ENCODE measurements at places on chromosomes 6 and 20.

DNA sequence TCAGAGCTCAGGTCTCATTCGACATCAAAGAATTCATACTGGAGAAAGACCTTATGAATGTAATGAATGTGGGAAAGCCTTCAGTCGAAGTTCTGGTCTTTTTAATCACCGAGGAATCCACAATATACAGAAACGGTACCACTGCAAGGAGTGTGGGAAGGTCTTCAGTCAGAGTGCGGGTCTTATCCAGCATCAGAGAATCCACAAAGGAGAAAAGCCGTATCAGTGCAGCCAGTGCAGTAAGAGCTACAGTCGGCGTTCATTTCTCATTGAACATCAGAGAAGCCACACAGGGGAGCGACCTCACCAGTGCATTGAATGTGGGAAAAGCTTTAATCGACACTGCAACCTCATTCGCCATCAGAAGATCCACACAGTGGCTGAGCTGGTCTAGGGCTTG lies 7.7 kb downstream of the ZSCAN9 start:
- DNase-seq = no peak

DNA sequence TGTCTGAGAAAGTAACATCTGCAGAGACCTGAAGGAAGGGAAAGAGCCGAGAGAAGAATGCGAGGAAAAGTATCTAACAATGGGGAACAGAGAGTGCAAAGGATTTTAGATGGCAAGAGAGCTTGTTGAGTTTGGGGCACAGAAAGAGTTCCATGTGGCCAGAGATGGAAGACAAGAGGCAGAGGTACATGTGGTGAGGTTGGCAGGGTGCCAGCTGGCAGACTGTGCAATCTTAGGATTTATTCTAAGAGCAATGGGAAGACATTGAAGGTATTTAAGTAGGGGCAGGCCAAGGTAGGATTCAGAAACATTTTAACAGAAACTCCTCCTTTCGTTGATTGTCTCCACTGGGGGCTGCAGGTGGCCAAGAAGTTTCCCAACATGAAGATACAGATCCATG lies 20.4 kb upstream of the LBP start:
- no peak for DNase-seq

DNA sequence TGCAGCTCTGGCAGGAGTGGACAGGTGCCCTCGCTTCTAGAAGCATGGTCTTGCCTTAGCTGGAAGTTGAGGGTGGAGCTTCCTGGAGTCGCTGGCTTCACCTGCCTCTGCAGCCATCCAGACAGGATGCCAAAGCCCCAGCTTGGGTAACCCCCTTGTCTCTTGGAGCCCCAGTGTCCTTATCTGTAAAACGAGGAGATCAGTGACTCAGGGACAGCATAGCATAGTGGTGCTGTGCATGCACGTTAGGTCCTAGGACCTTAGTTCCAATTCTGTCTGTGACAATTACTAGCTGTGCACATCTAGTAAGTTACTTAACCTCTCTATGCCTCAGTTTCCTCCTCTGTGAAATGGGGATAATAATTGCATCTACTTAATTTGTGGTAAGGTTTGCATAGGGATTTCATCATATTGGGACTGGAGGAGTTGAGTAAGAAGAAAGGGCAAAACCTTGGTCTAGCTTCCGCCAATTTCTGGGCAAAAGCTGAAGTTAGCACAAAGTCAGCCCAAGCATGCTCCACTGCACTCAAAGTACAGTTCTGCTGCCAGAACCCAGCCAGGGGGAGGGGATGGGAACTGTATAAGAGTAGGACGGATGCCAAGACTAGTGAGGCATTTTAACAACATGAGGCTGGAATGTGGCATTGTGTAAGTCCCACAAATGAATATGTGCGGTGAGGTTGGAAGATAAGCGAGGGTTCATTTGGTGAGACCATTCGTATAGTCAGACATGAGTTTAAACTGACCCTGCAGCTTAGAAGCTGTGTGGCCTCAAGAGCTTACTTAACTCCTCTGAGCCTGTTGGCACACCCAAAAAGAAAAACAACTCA lies 24.5 kb downstream of the TOX2 start:
- DNase-seq = no peak

DNA sequence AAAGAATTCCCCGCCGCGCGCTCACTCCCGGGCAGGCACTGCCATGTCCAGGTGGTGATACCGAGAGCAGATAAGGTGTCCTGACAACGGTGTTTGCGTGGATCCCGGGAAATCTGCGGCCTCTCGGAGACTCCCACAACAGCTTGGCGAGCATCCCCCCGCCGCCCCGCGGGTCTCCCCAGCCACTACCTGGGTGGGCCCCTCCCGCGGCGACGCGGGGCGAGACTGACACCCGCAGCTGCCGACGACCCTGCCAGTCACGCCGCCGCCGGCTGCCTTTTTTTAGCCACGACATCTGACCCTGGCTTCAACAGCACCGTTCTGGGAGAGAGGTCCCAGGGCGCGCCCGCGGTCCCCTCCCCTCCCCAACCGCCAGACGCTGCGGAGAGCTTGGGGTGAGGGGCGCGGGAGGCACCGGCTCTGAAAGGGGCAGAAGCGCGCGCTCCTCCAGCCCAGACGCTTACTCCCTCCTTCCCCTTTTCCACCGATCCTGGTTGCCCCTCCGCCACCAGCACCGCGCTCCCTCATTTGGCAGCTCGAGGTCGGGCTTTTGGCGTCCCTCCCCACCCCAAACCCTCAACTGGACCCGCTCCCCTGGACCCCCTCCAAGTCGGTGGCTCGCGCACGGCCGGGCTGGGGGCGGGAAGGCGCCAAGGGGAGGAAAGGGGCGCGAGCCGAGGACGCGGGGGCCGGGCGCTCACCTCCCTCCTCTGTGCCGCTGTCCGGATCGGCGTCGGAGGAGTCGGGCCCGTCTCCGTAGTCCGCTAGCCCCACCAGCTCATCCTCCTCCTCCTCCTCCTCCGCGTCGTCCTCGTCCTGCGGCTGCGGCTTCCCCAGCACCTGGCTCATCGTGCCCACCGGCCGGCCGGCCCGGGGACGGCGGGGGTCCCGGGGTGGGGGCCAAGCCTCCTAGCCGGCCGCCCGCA lies 665 bp downstream of the RRAGD start:
- peak; percentile 87 for DNase-seq

DNA sequence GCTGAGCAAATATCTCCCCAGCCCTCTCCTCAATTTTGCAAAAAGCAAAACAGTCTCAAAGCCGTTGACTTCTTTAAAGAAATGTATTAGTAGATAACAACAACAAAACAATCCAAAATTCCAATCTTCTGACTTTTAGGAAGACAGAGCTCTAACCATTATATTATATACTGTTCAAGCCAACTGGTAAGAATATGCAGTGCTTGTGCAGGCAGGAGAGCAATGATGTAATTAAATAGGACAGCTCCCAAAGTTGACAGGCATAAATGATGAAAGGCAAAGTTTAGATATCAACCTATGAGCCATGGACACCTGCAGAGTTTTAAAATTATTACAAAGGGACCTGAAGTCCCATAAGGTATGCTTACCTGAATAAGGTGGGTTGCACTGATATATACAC lies 16.6 kb upstream of the CEP85L start:
- no peak for DNase-seq

DNA sequence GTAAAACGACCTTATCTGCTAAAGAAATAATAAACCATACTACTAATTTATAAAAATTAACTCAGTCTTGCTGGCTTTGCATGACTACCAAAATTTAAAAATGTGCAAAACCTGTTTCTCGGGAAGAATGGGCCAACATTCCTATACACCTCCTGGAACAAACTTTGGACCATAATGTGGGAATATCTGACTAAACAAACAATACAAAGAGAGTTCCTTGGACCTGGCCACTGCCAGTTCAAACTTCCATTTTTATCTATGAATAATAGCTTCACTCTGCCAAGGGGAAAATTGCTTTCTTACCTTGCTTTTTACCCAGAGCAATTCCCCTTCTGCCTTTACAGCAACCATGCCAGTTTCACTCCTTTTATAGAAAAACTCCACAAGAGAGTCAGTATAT lies 38.7 kb upstream of the POU5F1 start:
- DNase-seq = no peak

- DNase-seq = peak; percentile 64
Measured at GRCh38 chr20:3406481-3407039, 909 bp downstream of the DNAAF9 start.

- no peak for DNase-seq
Measured at GRCh38 chr6:22451962-22452361, 117.4 kb upstream of the HDGFL1 start.

- DNase-seq = no peak
Measured at GRCh38 chr20:2902291-2902690, 29.0 kb downstream of the PTPRA start.

- no peak for DNase-seq
Measured at GRCh38 chr20:62549029-62549428, 73.2 kb upstream of the GATA5 start.

DNA sequence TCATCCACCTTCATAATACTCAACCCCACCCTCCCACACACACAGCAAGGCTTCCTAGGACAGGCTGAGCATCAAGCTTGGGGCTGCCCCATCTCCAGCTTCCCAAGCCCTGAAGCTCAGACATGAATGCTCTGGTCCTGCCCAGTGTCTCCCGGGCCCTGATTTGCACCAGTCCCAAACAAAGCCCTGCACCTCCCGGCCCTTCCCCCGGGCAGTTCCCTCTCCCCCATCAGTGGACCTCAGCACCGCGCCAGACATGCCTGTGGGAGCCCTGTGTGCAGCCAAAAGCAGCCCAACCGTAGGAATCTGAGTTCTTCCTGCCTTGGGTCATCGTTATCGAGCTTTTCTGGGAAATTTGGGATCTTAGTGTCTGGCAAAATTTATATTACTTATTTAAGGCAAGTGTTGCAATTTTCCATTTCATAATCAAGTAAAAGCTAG lies 63.5 kb downstream of the THBS2 start:
- DNase-seq = no peak

DNA sequence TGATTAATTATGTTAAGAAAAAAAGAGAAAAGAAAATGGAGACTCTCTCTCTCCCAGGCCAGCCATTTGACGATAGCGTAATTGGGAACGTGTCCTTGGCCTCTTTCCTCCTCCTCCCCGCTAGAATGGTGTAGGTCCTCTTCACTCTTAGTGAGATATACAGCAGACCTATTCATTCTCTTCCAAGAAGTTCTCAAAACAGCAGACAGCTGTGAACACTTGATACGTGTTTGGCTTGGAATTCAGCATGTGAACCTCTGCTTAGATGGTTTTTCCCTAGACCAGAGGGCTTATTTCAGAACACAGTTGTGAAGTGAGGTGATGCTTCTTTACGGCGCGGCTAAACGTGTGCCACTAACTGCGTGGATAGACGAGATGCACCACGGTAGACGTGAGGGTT lies 32.6 kb upstream of the TULP4 start:
- no peak for DNase-seq

GRCh38 chr6:106220485-106220884 lies 105.1 kb downstream of the ATG5 start:
- no peak for DNase-seq

DNA sequence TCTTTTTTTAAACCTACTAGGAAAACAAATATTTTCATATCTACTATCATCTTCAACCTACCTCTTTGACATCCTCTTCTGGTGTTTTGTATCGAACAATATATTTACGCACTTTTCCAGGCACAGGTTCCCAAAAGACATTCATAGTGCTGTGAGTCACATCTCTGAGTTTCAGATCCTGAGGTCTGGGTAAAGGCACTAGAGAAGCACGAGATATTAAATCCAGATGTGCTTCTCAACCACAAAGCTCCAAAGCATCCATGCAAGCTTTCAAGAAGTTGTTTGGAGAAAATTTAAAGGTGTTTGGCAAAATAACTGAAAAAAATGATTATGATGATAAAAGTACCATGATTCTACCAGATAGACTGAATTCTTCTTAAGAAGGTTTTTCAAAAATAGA lies 62.7 kb downstream of the COL12A1 start:
- no peak for DNase-seq

- no peak for DNase-seq
Measured at GRCh38 chr20:60903325-60903971, 348.6 kb upstream of the CDH4 start.

DNA sequence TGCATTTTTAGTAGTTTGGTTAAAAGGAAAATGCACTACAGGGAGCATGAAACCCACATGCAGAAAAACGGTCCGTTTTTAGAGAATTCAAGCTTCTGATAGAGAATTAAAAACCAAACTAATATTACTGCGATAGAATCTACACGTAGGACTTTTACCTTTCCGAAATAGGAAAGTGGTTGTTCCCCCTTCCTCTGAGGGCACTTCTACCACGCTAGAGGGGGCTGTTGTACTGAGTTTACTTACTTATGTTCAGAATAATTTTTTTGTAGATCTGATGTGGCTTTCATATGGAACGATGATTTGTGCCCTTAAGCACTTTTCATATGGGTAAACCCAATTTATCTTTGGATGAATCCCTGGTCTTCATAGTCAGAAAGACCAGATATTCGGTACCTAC lies 264.3 kb upstream of the PLN start:
- DNase-seq = peak; percentile 55

DNA sequence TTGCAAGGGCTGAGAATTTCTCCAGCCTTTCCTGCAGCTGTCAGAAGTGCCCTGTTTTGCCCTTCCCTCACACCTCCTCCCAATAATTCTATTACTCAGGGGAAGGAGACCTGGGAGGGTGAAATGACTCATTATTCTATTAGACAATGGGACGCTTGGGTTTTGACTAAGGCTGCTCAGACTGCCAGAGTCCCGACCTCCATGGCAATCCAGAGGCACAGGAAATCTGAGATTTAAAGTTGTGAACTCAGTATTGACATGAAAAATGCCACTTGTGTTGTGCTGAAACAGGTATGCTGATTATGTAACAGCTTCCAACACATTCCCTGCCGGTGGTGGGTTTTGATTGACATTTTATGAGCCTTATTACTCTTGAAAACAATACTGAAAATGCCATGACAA lies 625.9 kb upstream of the FLRT3 start:
- peak; percentile 61 for DNase-seq

- DNase-seq = no peak
Measured at GRCh38 chr6:19434065-19434464, 403.1 kb upstream of the ID4 start.

- no peak for DNase-seq
Measured at GRCh38 chr6:132188556-132189264, 212.6 kb downstream of the MOXD1 start.

DNA sequence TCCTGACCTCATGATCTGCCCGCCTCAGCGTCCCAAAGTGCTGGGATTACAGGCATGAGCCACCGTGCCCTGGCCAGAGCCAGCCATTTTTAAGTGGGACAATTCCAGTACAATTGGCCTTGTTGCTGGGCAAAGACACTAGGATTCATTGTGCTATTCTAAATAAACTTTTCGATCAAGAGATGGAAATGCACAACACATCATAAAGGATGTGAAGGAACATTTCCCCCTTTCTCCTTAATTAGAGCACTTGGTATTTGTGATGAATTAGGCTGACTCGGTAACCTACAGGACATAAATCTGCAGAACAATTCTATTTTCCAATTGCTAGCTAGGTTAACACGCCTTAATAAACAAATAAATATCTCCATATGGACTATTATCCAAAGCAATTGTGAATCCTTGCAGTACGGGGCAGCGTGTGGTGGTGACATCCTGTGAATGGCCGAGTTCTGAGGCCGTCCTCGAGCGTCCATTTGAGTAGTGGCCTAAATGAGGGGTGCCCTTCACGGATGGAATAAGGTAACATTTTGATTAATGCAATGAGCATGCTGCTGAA lies 406.2 kb upstream of the AGPAT4 start:
- DNase-seq = no peak

GRCh38 chr6:3956054-3956453 lies 106.9 kb downstream of the FAM50B start:
- no peak for DNase-seq
